ENCODE measurements at places on chromosomes 12 and 14.

- DNase-seq = no peak
Observed at GRCh38 chr14:58107041-58107440, 45.0 kb downstream of the ARMH4 start.

- no peak for DNase-seq
Observed at GRCh38 chr14:95835121-95835730, 41.4 kb upstream of the TUNAR start.

GRCh38 chr14:68282479-68283377 lies 463.1 kb downstream of the RAD51B start:
- no peak for DNase-seq

GRCh38 chr12:108922918-108923317 lies 43.0 kb downstream of the DAO start:
- DNase-seq = no peak

DNA sequence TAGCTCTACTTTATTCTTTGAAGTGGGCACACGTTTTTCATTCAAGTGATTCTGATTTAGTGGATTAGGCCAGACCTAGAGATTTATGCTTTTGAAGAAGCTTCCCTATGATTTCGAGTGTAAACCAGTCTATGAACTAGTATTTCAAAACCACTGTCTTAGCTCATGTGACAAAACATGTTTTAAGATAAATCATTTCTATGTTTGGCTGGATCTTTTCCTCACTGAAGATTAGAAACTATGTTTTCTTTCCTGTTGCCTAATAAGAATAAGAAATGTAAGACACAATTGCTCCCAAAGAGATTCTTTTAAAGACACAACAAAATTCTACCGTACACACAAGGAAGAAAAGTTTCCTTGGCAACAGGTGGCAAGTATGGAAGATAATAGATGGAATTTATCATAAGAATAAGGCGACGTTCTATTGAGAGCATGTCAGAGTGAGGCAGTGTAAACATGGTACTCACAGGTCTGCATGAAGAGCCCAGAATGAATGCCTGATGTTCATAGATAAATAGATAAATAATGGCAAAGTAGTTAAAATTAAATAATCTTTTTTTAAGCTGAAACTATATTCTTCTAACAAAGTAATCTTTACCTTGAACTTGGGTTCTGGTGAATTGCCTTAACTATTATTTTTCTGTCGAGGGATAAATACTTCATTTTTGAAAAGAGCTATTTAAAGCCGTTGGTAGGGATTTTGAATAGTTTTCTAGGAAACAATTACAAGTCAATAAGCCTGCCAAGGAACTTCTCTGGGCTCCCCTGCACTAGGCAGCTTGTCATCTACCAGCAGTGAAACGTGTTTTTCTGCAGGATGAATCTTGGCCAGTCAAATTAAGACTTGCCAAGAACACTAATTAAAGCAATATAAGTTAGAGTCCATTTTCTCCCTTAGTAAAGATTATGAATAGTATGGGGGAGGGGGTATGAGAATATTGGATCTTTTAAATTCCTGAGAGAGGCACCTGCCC lies 34.1 kb upstream of the C12orf75 start:
- no peak for DNase-seq

Data from NCI-H2081 (cell line).